Activated CD4-positive, alpha-beta T cell treated with anti-CD3 and anti-CD28 coated beads, Interleukin-2, amount 10 ng/mL, durations not matched to agents 7 days and 5 days (primary cell): ENCODE measurements at places on chromosomes 7 and 10. TPM values are rescaled to one million over a fixed set of nuclear protein-coding genes. Genes with fewer than 3 reads are reported as not detected.

DNA sequence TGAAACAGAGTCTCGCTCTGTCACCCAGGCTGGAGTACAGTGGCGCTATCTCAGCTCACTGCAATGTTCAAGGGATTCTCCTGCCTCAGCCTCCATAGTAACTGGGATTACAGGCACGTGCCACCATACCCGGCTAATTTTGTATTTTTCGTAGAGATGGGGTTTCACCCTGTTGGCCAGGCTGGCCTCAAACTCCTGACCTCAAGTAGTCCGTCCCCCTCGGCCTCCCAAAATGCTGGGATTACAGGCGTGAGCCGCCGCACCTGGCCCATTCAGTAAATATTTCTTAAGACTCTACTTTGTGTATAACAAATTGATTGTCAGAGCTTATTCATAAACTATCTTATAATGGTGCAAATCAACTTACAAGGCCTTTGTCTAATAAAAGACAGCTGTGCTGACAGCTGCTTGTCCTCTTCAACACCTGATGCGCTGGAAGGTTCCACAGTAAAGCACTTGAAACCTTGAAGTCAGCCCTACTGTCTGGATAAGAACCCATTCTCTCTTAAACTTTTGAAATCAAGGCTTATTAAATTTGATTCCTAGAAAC, 14.7 kb downstream of the ECHDC3 start:
- no peak for DNase-seq

DNA sequence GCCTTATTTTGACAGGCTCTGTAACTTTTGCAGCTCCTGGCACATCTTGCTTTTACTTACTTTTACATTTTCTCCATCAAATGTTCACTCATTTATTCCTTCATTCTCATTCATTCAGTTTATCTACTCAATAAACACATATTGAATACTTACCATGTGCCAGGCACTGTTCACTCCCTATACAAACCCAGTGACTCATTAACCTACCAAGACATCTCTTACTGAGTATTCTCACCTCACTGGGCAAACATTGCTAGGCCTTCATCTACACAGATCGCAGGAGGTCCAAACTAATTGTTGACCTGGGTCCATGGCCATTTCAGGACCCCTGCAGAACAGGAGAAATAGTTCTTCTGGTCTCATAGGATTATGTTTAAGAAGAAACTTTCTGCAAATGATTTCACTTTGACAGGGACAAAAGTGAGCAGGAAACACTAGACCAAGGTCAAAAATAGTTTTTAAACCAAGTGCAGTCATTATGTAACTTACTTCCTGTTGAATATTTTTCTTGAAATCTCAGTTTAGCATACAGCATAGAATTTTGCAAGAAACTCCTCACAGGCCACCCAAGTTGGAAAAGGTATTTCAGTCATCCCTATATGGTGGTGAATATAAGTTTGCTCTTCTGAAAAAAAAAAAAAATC, 17.6 kb downstream of the SLC26A4 start:
- DNase-seq: no peak

DNA sequence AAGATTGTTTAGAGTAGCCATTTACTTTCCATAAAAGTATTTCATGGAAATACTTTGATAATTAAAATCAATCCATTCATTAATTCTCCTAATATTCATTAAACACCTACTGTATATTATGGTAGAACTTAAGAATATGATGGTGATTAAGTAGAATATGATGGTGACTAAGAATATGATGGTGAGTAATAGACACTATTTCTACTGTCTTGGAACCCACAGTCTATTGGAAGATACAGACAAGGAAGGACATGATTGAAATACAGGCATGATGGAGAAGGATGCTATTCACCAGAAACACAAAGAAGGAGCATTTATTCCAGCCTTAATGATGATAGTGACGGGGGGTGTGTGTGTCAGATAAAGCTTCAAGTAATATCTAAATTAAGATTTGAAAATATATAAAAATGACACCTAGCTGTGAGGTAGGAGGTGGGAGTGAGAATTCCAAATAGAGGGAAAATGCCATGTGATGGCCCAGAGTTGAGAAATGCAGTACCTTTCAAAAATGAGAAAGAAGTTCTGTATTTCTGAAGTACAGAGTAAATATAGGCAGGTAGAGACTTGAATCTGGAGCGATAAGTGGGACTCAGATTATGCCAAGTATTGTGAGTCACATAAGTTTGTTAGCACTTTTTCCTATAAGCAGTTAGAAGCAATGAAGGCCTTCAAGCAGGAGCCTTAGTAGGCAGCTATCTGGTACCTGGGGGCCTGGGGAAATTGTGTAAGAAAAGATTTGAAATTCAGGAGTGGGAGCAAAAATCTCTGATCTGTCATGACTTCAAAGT, 12.5 kb upstream of the CDK13 start:
- DNase-seq: no peak

DNA sequence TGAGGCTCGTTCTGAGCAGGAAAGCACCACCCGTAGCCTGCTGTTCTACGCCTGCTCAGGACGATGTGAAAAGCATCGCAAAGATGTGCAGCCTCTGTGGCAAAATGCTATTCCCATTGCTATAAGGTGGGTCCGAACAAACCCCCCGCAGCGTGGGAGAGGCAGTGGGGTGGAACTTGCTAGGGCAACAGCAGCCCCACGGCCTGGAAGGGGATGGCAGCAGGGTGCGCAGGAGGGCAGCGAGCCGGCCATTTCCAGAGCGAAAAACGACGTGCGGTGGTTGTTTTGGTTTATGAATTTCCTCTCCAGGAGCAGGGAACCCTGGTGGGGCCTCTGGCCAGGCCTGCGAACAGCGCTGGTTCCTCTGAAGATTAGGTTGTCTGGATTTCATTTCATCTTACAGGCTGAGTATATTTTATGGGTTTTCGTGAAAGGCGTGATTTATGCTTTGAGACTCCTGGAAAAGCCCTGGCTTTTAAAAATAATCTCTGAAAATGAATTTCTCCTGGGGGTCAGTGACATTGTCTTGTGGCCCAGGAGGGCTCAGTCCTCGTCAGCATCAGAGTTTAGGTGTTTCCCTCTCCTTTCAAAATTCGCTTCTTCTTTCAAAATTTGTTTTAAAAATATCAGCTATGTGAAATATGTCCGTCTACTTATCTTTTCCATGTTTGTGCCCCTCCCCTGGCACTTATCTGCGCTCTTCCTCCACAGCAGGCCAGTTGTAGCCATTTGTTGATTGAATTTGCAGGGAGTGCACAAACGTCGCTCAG, 42.3 kb upstream of the UBE3C start:
- DNase-seq: no peak

Gene INA
- not detected for total RNA-seq

Gene PON1
- not detected for total RNA-seq
